HCT116 (cell line): ENCODE measurements at places on chromosomes 16 and 17. TPM values are rescaled to one million over a fixed set of nuclear protein-coding genes. Genes with fewer than 3 reads are reported as not detected.

ETV4 gene
- 51.5 TPM for total RNA-seq

GRCh38 chr17:35715416-35715815 is 16.0 kb upstream of the RASL10B start:
- DNase-seq = no peak

DNA sequence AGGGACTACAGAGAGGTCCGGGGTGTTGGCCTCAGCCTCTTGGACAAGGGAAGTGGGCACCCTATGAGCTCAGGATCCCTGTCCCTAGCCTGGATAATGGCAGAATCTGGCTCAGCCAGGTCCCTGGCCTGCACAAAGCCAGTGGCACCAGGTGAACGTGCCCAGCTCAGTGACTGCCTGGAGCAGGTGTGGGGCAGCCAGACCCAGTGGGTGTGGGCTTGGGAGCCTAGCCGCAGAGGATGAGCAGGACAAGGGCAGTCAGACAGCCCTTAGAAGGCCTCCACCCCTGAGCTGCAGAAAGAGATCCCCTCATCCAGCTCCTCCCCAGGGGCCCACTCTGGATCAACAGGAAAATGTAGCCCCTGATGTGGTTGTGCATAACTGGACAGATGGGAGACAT is 585.3 kb downstream of the KCNJ18 start:
- no peak for DNase-seq

GRCh38 chr17:80839511-80839941 is 152.1 kb upstream of the CHMP6 start:
- no peak for DNase-seq

- no peak for DNase-seq
These were observed 4.7 kb upstream of the FAM20A start for GRCh38 chr17:68605914-68606313.

DNA sequence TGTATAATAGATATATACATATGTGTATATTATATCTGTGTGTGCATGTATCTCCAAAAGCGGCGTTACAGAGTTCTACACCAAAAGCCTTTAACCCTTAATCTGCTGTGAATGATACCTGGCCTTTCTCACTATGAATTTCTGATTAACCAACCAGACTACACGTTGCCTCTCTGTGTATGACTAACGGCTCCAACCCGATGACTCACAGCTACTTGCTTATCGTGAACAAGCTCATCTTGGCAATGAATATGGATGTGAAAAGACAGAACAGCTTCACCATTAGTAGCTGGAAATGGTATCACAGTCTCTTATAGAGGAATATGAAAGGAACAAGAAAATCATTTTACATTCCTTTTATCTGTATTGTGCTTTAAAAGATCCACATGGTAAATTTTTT is 23.8 kb upstream of the ARHGAP44 start:
- no peak for DNase-seq

TNFRSF13B gene
- total RNA-seq = not detected

- DNase-seq = peak; percentile 46
These were observed 6.2 kb downstream of the PSMD12 start for GRCh38 chr17:67359960-67360791.

AHSP gene
- not detected for total RNA-seq

- no peak for DNase-seq
These were observed 5.3 kb downstream of the MPO start for GRCh38 chr17:58275417-58275816.

- DNase-seq = no peak
These were observed 10.2 kb downstream of the TOP2A start for GRCh38 chr17:40407460-40407859.

SGSH gene
- total RNA-seq = 34.4 TPM

- DNase-seq = no peak
These were observed 9.1 kb downstream of the TAOK2 start for GRCh38 chr16:29982560-29983419.

GRCh38 chr17:49067163-49067562 is 65.4 kb upstream of the B4GALNT2 start:
- DNase-seq = no peak
